Spinal cord (tissue), 10 donors: ENCODE measurements at places on chromosomes 4 and X. TPM values are rescaled to one million over a fixed set of nuclear protein-coding genes. Genes with fewer than 3 reads are reported as not detected.
A peak's percentile ranks its signal among the peaks of the same experiment; 100 is the strongest.

DNA sequence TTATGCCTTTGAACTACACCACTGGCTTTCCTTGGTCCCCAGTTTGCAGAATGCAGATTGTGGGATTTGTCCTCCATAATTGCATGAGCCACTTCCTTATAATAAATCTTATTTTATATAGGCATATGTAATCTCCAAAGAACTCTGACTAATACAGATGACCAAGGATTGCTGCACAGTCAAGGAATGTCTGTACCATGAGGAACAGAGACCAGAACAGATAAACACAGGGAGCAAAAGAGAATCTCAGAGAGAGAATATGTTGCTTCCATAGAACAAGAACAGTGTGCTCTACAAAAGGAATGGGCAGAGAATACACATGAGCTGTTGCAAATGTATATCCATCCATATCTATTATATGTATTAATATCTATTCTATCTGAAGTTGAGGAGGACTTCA, 111.1 kb downstream of the ADRA2C start:
- no peak overlapping the region for H3K4me3 ChIP-seq
- peaks cover 46% of the 10 kb centered on the region for H3K27me3 ChIP-seq
- H3K36me3 ChIP-seq = no peaks in the 10 kb centered on the region
- DNase-seq = no peak
- no peak overlapping the region for H3K27ac ChIP-seq

Gene CWH43
- not detected for total RNA-seq

- H3K27ac ChIP-seq = no peak overlapping the region
- peaks cover 8% of the 10 kb centered on the region for H3K36me3 ChIP-seq
- DNase-seq = no peak
Measured at GRCh38 chr4:151671541-151672059, 89.2 kb downstream of the GATB start.

DNA sequence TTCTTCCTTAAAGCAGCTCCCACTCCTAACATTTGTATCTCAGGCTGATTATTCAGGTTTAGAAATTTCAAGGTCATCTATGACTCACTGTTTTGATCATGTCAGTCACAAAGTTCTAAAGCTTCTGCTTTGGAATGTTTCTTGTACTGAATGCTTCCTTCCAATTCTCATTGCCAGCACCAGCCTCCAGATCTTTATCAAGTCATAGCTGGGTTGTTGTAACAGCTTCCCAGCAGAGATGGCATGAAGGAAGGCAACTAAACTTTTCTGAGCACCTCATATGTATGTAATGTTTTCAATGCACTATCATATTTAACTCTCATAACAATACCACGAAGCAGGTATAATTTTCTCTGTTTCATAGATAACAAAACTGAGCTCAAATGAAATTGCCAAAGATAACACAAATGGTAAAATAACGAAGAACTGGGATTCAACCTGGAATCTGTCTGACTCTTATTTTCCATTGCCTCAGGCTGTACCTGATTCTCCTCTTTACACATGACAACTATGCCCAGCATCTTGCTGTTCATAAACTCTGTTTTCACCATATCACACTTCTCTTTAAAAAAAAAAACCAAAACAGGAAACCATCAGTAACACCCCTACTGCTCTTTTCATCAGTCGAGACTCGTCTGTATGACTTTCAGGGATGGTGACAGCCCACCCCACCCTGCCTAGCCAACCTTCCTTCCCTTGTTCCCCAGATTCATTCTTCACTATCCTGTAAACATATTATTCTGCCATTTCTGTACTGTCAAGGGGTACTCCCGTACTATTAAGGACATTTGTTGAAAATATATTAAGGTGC, 13.4 kb downstream of the TRPC3 start:
- no peaks in the 10 kb centered on the region for H3K4me1 ChIP-seq
- H3K27ac ChIP-seq = no peak overlapping the region
- H3K36me3 ChIP-seq = no peaks in the 10 kb centered on the region
- no peak overlapping the region for H3K4me3 ChIP-seq

DNA sequence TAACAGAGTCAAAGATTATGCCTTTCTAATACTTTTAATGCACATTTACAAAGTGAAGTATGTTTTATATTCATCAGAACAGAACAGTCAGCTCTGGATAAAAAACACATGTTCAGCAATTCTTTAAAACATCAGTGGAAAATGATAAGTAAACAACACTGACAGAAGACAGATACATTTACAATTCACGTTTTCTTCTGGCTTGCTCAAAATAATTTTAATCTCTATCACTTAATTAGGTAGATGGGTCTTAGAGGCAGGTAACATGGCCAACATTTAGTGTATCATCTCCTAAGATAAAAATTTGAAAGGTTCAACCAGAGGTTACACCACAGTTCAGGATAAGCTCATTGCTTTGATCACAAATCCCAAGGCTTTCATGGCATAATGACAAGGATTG, 156.8 kb upstream of the MAB21L2 start:
- no peak for DNase-seq
- H3K4me3 ChIP-seq = no peak overlapping the region
- no peaks in the 10 kb centered on the region for H3K4me1 ChIP-seq
- no peak overlapping the region for H3K27ac ChIP-seq

DNA sequence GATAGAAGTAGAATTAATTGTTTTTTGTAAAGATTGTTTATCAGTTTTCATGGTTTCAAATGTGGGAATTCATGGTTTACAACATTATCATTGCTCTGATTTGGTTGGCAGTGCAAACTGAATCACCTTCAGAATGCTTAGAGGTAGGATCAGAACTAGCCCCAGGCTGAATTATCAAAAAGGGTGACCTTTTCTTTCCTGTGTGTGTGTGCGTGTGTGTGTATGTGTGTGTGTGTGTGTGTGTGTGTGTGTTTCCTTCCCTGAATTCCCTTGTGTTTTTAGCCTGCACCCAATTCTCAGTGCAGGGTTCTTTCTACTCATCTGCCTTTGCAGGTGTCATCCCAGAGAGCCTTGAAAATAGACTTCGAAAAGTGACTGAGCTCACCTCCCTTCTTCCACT, 125.0 kb downstream of the BMPR1B start:
- no peak overlapping the region for H3K27ac ChIP-seq
- H3K4me1 ChIP-seq = no peaks in the 10 kb centered on the region
- no peak for DNase-seq
- H3K36me3 ChIP-seq = no peaks in the 10 kb centered on the region

GRCh38 chr4:23630110-23630509, 259.7 kb downstream of the PPARGC1A start:
- no peak overlapping the region for H3K27ac ChIP-seq
- DNase-seq = no peak
- H3K27me3 ChIP-seq = no peaks in the 10 kb centered on the region
- H3K4me1 ChIP-seq = no peaks in the 10 kb centered on the region
- H3K4me3 ChIP-seq = no peak overlapping the region

DNA sequence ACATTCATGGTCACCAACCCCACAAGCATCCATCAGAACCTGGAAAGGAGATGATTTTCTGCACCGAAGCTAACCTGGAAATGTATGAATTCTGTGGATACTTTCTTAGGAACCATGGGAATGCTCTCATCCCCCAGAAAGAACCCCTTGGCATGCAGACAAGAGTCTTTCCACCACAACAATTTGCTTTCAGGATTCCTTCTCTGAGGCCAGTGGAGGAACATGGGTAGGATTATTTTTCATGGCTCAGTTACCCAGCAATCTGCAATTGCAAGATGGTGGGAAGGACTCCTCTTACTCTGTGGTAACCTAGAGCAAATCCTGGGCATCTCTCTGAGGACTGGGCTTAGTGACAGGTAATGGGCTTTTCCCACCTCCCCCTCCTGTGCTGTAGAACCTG, 131.9 kb upstream of the MSX1 start:
- no peak for DNase-seq
- H3K27me3 ChIP-seq = no peaks in the 10 kb centered on the region

DNA sequence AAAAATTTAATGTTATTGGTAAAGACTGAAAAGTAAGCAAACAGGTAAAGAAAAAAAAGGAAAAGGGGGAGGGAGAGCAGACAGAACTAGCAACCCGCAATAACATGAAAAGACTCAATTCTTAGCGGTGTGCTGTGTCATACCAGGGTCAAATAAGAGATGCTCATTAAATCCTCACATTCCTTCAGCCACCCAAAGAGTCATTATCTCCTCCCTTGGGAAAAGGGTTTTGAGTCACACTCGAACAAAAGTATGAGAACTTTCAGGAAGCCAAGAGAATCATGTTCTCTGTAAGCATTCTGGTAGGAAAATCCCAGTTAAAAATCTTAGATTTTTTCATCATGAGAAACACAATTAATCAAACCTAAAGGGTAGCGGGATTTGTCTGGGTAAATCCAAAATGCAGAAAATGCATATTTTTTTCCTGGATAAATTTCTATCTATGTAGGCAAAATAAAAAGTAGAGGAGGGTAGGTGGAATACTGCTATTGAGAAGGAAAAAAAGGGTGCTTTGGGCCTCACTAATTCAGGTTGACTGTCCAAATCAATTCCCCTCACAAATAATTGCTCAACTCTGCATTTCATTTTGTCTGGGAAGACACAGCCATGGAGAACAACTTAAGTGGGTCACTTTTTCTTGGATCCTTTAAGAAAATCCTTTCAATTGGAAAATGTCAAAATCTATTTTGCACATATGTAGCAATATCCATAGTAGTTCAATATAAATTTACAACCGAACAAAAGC, 23.2 kb downstream of the TNIP3 start:
- H3K27ac ChIP-seq = no peak overlapping the region
- no peaks in the 10 kb centered on the region for H3K27me3 ChIP-seq
- DNase-seq = no peak
- H3K4me1 ChIP-seq = no peaks in the 10 kb centered on the region
- H3K4me3 ChIP-seq = no peak overlapping the region
- H3K36me3 ChIP-seq = no peaks in the 10 kb centered on the region

DNA sequence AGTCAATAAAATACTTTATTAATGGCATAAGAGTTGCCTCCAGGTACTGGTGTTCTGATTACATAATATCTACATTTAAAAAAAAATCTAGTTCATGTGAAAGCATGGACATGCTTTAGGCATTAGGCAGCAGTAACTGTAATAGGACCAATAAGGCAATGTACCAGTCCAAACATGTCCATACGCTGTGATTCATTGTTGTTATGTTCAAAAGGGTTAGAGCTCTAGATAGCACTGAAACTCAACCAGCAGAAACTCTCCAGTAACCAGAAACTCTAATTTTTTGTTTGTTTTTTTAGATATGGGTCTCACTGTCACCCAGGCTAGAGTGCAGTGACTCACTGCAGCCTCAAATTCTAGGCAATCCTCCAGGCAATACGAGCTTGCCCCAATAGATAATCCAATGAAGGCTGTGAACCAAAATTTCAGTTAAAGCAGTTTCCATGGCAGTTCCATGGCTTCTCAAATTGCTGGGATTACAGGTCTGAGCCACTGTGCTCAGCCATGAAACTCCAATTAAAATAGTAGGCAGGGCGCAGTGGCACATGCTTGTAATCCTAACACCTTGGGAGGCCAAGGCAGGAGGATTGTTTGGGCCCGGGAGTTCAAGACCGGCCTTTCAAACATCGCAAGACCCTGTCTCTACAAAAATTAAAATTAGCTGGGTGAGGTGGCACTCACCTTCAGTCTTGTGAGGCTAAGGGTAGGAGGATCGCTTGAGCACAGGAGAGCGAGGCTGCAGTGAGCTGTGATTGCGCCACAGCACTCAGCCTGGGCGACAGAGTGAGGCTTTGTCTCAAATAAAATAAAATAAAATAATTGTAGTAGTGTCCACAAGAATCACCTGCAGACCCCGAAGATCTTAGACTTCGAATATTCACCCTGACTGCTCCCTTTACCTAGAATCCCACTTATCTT, 36.3 kb downstream of the MGARP start:
- H3K36me3 ChIP-seq = no peaks in the 10 kb centered on the region
- DNase-seq = no peak
- no peak overlapping the region for H3K4me3 ChIP-seq

GRCh38 chrX:108699368-108699767, 37.0 kb downstream of the IRS4 start:
- H3K4me3 ChIP-seq = no peak overlapping the region
- DNase-seq = peak; percentile 48
- no peak overlapping the region for H3K27ac ChIP-seq
- H3K4me1 ChIP-seq = no peaks in the 10 kb centered on the region
- no peaks in the 10 kb centered on the region for H3K36me3 ChIP-seq
- H3K27me3 ChIP-seq = peaks cover 2% of the 10 kb centered on the region

- no peaks in the 10 kb centered on the region for H3K36me3 ChIP-seq
- no peak overlapping the region for H3K4me3 ChIP-seq
- peak; percentile 54 for DNase-seq
- peak overlapping the region; percentile 65 for H3K27ac ChIP-seq
- H3K4me1 ChIP-seq = peaks cover 30% of the 10 kb centered on the region
Measured at GRCh38 chr4:150150629-150151062, 72.4 kb downstream of the DCLK2 start.

DNA sequence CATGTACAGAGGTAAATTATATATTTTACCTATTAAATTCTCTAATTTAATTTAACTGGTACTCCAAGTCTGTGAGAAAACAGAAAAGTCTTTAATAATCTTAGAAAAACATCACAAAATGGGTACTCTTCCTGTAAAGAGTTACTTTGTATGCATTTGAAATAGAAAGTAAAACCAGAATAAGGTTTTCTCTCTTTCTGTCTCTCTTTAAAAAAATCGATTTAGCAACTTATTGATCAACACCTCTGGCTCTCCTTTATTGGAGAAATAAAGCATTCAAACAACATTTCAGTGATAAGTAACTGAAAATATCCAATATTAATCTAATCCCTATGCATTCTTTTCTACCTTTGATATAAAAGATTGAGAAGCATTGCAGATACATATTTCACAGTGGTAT, 27.4 kb downstream of the ATOH1 start:
- no peaks in the 10 kb centered on the region for H3K27me3 ChIP-seq
- no peak overlapping the region for H3K27ac ChIP-seq
- H3K4me3 ChIP-seq = no peak overlapping the region
- no peak for DNase-seq

- no peaks in the 10 kb centered on the region for H3K36me3 ChIP-seq
- H3K27ac ChIP-seq = no peak overlapping the region
- no peak overlapping the region for H3K4me3 ChIP-seq
Measured at GRCh38 chr4:13523591-13524503, 20.5 kb downstream of the NKX3-2 start.

DNA sequence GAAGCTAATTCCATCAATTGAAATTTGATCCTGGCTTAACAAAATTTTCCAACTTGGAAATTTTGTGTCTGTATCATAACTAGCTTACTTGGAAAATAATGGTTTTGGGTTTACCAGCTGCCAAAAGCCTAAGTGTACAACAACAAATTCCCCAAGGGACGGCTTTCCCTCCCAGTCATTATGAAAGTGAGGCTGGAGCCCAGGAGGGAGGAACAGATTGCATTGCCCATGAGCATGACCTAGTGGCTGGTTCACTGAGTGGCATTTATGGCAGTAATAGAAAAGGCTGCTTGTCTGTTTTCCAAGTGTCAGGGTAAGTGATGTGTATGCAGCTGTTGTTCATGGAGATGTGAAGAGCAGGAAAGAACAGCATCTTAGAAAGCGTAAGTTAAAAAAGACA, 70.8 kb upstream of the HHIP start:
- peak; percentile 36 for DNase-seq
- no peak overlapping the region for H3K27ac ChIP-seq
- no peak overlapping the region for H3K4me3 ChIP-seq
- no peaks in the 10 kb centered on the region for H3K27me3 ChIP-seq
- no peaks in the 10 kb centered on the region for H3K36me3 ChIP-seq
- H3K4me1 ChIP-seq = no peaks in the 10 kb centered on the region

Gene ETDB
- not detected for total RNA-seq

Gene SPATA4
- total RNA-seq = 1.1 TPM
